Neuronal stem cell (in vitro differentiated cells): ENCODE measurements at places on chromosomes 3 and 15.

DNA sequence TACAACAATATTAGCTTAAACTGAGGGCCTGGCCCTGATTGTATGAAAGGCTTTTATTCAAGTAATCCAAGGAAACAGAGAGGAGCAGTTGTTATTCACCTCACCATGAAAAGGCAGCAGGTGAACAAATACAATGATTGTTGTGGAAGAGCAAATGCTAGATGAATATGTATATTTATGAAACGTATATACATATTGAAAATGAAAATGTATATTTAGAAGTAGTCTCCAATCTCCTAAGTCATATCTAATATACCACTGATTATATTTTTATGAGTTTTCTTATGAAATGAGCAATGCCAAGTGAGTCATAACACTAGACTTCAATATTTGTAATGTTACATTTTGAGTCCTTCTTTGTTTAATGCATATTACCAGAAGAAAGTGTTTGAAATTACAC, 116.2 kb upstream of the KCNMB2 start:
- no peaks in the 10 kb centered on the region for H3K4me1 ChIP-seq
- no peaks in the 10 kb centered on the region for H3K27me3 ChIP-seq
- no peak overlapping the region for H3K27ac ChIP-seq
- H3K4me3 ChIP-seq = no peak overlapping the region
- no peaks in the 10 kb centered on the region for H3K36me3 ChIP-seq

GRCh38 chr3:67901681-67902080, 247.3 kb upstream of the SUCLG2 start:
- H3K4me1 ChIP-seq = no peaks in the 10 kb centered on the region
- H3K36me3 ChIP-seq = no peaks in the 10 kb centered on the region
- no peak overlapping the region for H3K4me3 ChIP-seq
- H3K27ac ChIP-seq = no peak overlapping the region

DNA sequence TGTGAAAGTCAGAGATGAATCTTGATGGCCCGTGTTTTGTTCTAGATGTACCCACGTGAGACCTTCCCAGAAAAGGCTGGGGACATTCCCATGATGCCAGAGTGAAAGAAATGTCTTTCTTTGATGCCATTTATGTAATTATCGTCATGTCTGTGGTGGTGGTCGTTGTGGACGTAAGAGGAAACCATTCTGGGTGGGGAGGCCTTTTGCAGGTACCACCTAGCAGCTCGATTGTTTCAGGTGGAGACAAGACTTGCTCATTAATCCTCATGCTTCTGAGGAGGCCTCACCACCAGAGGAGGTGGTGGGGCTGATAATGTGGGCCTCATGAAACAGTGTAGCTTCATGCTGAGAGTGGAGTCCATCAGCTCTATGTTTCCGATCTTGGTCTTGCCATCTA, 58.1 kb upstream of the USP3 start:
- H3K4me3 ChIP-seq = no peak overlapping the region
- H3K36me3 ChIP-seq = no peaks in the 10 kb centered on the region
- DNase-seq = no peak
- no peaks in the 10 kb centered on the region for H3K4me1 ChIP-seq
- no peak overlapping the region for H3K27ac ChIP-seq
- no peaks in the 10 kb centered on the region for H3K27me3 ChIP-seq

DNA sequence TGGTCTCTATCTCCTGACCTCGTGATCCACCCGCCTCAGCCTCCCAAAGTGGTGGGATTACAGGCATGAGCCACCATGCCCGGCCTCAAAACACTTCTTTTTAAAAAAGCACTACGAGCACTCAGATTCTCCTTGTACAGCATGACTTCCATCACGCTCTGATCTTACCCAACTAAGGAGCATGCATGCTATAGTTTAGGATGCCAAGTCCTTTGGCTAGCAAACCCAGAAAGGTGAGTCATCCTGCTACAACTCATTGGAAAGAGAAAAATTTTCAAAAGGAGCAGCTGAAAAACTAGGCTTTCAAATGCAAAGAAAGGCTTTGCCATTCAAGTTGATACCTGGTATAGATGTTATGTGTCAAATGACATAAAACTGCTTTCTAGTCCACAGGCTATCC, 70.3 kb upstream of the PRICKLE2 start:
- no peaks in the 10 kb centered on the region for H3K4me1 ChIP-seq
- H3K27me3 ChIP-seq = no peaks in the 10 kb centered on the region
- no peak for DNase-seq
- no peak overlapping the region for H3K27ac ChIP-seq

- H3K27ac ChIP-seq = no peak overlapping the region
- no peaks in the 10 kb centered on the region for H3K36me3 ChIP-seq
- H3K4me1 ChIP-seq = peaks cover 2% of the 10 kb centered on the region
- H3K4me3 ChIP-seq = no peak overlapping the region
These were observed 444.5 kb downstream of the PLOD2 start for GRCh38 chr3:145716519-145716918.

- no peaks in the 10 kb centered on the region for H3K27me3 ChIP-seq
- no peak overlapping the region for H3K27ac ChIP-seq
These were observed 148.3 kb downstream of the LRRC28 start for GRCh38 chr15:99399618-99400017.

DNA sequence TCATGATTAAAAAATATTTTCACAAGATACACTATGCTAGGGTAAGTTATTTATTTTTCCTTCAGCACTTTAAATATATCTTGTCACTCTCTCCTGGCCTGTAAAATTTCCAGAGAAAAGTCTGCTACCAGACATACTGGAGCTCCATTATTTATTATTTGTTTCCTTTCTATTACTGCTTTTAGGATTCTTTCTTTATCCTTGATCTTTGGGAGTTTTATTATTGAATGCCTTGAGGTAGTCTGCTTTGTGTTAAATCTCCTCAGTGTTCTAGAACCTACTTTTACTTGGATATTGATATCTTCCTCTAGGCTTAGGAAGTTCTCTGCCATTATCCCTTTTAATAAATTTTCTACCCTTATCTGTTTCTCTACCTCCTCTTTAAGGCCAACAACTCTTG, 142.0 kb upstream of the TGFBR2 start:
- H3K4me1 ChIP-seq = no peaks in the 10 kb centered on the region
- H3K27ac ChIP-seq = no peak overlapping the region
- H3K4me3 ChIP-seq = no peak overlapping the region
- no peaks in the 10 kb centered on the region for H3K27me3 ChIP-seq
- no peak for DNase-seq
- no peaks in the 10 kb centered on the region for H3K36me3 ChIP-seq

GRCh38 chr15:93324186-93324975, 235.4 kb upstream of the RGMA start:
- DNase-seq = no peak
- H3K4me3 ChIP-seq = no peak overlapping the region
- H3K27me3 ChIP-seq = no peaks in the 10 kb centered on the region
- no peaks in the 10 kb centered on the region for H3K4me1 ChIP-seq
- H3K27ac ChIP-seq = no peak overlapping the region

DNA sequence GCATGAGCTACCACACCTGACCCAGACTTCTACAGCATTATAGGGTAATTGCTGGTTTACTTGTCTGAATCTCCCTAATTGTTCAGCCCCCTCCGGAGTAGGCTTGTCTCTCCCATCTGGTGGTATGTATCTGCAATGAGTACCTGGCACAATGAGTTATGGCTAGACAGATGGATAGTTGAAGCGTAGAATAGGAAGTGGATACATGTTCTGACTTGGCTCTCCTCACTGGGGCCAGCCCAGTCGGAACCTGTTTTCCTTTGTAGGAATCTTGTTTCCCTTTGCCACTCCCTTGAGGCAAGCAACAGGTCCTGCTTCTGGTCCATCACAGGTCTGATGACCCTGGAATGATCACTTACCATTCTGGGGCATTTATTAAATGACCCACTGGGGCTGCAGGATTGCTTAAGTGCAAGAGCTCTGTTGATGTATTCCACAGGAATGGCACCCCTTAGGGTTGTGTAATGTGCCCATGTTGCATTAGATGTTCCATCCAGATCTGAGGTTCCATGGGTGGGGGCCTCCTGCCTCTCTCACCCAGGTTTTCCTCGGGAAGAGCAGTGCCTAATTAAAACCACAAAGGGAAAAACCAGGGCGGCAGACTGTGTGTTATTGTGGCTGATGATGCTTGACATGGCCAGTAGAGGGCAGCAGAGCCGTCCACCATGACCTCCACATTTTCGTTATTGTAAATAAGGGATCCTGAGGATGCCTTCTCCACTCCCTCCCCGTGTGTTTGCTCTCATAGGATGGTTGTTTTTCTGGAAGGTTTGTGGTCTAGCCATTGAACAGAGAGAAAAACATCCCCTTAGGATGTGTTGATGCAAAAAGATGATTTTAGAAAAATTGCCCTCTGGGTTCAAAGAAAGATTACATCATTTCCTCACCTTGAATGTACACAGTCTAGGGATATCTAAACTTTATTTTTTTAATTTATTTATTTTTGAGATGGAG, 58.0 kb downstream of the CMTM8 start:
- H3K27me3 ChIP-seq = no peaks in the 10 kb centered on the region
- peak; percentile 70 for DNase-seq
- no peak overlapping the region for H3K4me3 ChIP-seq
- H3K4me1 ChIP-seq = peaks cover 3% of the 10 kb centered on the region

DNA sequence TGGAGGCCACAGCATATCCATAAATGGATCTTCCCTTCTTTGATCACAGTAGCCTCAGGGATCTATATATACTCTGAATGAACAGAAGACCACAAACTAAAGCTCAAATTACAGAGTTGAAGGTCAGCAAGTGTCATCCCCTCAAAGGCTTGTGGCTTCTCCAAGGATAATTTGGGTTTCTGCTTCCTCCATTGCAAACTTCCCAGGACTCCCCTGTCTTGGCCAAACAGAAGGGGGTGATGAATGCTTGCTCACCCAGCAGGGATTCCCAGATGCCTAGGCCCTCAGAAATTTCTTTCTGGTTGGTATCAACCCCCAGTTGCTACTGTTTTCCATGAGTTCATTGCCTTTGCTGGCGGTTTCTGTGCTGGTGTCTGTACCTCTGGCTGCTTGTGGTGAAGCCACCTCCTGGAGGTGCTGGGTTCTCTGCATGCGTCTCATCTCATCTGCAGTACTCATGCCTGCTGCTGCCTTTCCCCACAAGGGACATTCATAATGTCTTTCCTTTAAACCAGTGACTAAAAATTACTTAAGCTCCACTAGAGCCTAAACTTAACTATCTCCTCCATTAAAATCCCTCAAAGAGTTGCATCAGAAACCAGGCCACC, 17.7 kb downstream of the ENTPD3 start:
- H3K27me3 ChIP-seq = no peaks in the 10 kb centered on the region
- H3K36me3 ChIP-seq = no peaks in the 10 kb centered on the region
- no peak for DNase-seq
- H3K4me1 ChIP-seq = no peaks in the 10 kb centered on the region

DNA sequence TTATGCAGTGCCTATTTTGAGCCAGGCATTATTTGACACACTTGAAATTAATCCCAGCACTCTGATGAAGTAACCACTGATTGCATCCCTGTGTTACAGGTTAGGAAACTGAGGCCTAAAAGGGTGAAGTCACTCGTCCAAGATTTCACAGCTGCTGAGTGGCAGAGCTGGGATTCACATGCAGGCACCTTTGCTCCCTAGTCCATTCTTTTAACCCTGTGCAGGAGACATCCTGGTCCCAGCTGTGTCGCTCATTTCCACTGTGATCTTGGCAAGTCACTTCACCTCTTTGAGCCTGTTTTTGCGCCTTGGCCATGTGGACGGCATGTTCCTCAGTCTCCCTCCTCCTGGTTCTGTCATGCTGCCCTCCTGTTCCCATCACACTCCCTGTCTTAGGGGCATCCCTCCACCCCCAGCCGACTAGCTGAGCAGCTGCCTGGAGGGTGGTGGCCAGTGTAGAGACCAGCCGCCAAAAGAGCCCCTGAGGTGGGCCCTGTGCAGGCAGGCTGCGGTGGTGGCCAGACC, 70.6 kb downstream of the SMAD6 start:
- H3K27me3 ChIP-seq = no peaks in the 10 kb centered on the region
- no peak for DNase-seq
- no peak overlapping the region for H3K4me3 ChIP-seq
- H3K27ac ChIP-seq = peak overlapping the region; percentile 89
- peaks cover 33% of the 10 kb centered on the region for H3K4me1 ChIP-seq

- no peak overlapping the region for H3K4me3 ChIP-seq
- no peaks in the 10 kb centered on the region for H3K36me3 ChIP-seq
- DNase-seq = no peak
These were observed 11.9 kb downstream of the CX3CR1 start for GRCh38 chr3:39267631-39268548.

DNA sequence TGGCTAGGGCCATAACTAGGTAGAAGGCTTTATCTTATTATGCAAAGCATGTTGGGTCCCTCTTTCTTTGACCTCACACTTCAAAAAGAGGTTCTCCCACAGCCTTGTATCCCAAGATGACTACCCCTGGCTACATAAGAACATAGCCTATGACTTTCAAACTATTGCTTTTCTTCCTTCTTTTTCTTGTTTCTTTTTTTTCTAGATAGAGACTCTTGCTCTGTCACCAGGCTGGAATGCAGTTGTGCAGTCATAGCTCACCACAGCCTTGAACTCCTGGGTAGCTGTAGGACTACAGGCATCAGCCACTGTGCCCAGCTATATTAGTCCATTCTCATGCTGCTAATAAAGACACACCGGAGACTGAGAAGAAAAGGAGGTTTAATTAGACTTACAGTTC, 47.2 kb downstream of the DIPK2A start:
- no peaks in the 10 kb centered on the region for H3K36me3 ChIP-seq
- no peaks in the 10 kb centered on the region for H3K4me1 ChIP-seq
- DNase-seq = no peak

GRCh38 chr15:82197733-82198594, 64.6 kb downstream of the EFL1 start:
- no peaks in the 10 kb centered on the region for H3K36me3 ChIP-seq
- DNase-seq = peak; percentile 60
- H3K27me3 ChIP-seq = no peaks in the 10 kb centered on the region
- H3K27ac ChIP-seq = no peak overlapping the region

DNA sequence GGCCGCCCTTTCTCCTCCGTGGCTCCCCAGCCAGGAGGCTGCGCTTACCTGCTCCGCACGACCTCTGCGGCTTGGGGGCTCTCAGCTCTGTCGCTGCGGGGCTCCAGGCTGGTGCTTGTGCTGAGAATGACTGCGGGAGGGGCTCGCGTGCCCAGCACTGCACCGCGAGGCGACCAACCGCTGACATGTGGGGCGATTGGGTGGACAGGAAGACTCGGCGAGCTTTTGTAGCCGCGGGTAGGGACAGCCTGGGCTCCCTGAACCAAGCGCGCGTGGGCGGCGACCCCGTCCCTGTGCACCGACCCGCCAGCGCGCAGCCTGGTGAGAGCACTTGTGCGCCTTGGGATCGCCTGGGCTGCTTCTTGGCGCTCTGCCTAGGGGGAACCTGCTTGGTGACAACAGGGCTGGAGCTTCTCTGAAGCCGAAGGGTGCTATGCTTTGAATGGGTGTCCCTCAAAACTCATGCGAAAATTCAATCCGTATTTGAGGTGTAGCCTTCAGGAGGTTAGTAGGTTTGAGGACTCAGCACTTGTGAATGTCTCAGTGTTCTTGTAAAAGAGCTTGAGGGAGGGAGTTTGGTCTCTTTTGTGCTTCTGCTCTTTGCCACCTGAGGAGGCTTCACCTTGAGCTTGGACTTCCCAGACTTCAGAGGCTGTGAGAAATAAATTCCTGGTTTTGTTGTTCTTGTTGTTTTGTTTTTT, 50.4 kb downstream of the IL12A start:
- H3K27ac ChIP-seq = no peak overlapping the region
- H3K4me3 ChIP-seq = no peak overlapping the region
- peak; percentile 8 for DNase-seq
- no peaks in the 10 kb centered on the region for H3K27me3 ChIP-seq
- H3K4me1 ChIP-seq = peaks cover 7% of the 10 kb centered on the region
- H3K36me3 ChIP-seq = no peaks in the 10 kb centered on the region

- H3K27me3 ChIP-seq = no peaks in the 10 kb centered on the region
- no peak overlapping the region for H3K27ac ChIP-seq
- no peaks in the 10 kb centered on the region for H3K4me1 ChIP-seq
- H3K4me3 ChIP-seq = no peak overlapping the region
- H3K36me3 ChIP-seq = no peaks in the 10 kb centered on the region
These were observed 222.3 kb downstream of the SCAPER start for GRCh38 chr15:76682833-76683232.
